GM12892 (cell line): ENCODE measurements at places on chromosomes 4 and X.

DNA sequence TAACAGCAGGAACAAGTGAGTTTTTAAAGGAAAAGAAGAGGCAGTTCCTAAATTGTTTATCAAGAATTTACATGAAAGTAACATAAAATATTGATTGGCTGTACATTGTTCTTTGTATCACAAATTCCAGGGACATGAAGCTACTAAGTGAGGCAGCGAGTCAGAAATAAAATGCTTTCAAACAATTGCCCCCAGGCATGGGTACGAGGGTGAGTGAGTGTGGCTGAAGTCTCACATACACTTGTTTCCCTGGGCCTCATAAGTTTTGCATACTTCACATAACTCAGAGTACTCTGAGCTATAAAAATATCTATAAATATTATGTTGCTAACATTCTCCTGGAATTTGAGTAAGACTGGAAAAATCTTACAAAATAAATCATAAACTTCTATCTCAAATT is 511.6 kb upstream of the PRKX start:
- DNase-seq: no peak

GRCh38 chr4:160091631-160092030 is 988.8 kb downstream of the RAPGEF2 start:
- no peak for DNase-seq

GRCh38 chr4:56972809-56973208 is 4.6 kb downstream of the NOA1 start:
- DNase-seq: no peak

DNA sequence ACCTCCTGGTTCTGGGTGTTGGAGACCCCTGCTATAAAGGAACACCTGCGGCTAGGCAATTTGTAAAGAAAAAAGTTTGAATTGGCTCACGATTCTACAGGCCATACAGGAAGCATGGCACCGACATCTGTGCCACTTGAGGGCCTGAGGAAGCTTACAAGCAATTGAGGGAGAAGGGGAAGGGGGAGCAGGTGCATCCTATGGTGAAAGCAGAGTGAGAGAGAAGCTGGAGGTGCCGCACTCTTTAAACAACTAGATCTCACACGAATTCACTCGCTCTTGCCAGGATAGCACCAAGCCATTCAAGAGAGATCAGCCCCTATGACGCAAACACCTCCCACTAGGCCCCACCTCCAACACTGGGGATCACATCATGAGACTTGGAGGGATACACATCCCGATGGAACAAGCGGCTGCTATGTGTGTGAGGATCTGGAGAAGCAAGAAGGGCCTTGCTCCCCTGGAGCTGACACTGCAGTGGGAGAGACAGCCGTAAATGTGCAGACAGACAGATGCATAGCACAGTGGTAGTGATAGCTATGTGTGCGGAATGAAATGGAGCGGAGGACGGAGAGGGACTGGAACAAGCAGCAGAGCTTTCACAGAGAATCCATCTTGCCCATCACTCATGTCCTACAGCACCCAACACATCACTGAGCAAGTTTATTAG is 60.7 kb upstream of the HELT start:
- no peak for DNase-seq

- no peak for DNase-seq
These were observed 127.4 kb downstream of the CPE start for GRCh38 chr4:165505958-165506837.

DNA sequence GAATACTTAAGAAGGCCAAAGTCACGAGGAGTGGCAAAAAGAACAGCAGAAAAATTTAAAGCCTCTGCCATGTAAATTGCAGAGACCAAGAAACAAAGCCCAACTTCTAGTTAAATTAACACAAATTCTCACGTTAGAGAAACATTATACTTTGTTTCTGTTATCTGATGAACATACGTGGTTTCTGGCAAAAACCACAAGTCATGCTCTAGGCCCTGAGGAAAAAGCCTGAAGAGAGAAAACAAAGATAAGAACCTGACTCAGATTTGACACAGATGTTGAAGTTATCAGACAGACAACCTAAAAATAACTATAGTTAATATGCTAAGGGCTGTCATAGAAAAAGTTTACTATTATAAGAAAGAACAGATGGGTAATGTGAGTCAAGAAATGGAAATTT is 149.1 kb upstream of the PCDH10 start:
- no peak for DNase-seq

- no peak for DNase-seq
These were observed 247.3 kb downstream of the SPATA18 start for GRCh38 chr4:52298444-52298843.

GRCh38 chrX:23633834-23634580 is 33.3 kb upstream of the PRDX4 start:
- no peak for DNase-seq

- DNase-seq: no peak
These were observed 52.0 kb upstream of the WDR17 start for GRCh38 chr4:176013476-176014247.

GRCh38 chr4:99564921-99565320 is 1.1 kb upstream of the TRMT10A start:
- no peak for DNase-seq
